ENCODE measurements at places on chromosomes 2 and 18. TPM values are rescaled to one million over a fixed set of nuclear protein-coding genes. Genes with fewer than 3 reads are reported as not detected.

DNA sequence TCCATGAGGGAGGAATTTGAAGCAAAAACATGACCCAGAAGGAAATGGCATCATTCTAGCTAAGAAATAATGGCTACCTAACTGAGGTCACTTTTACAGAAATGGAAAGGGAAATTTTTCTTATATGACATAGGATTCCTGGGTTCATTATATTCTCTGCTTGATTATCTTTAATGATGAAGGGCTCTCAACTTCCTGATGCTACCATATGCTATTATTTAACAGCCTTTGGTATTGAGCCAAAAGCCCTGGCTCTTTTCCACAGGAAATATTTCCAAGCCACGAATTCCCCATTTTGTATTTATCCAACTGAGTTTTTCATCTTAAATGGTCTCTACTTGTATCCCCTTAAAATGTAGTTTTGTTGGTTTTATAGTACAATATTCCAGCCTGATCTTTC lies 63.2 kb upstream of the NPAS2 start:
- no peak for DNase-seq

GRCh38 chr2:68658266-68658665 lies 14.9 kb downstream of the PROKR1 start:
- DNase-seq, result no peak

GRCh38 chr2:218733171-218734021 lies 22.8 kb downstream of the TTLL4 start:
- DNase-seq, result peak; percentile 34

- no peak for DNase-seq
These were observed 43.1 kb upstream of the CWC22 start for GRCh38 chr2:180050246-180050645.

- no peak for DNase-seq
These were observed 698.6 kb downstream of the DCC start for GRCh38 chr18:53038608-53039007.

- DNase-seq, result no peak
These were observed 190.7 kb downstream of the NOL4 start for GRCh38 chr18:34033968-34034367.

DNA sequence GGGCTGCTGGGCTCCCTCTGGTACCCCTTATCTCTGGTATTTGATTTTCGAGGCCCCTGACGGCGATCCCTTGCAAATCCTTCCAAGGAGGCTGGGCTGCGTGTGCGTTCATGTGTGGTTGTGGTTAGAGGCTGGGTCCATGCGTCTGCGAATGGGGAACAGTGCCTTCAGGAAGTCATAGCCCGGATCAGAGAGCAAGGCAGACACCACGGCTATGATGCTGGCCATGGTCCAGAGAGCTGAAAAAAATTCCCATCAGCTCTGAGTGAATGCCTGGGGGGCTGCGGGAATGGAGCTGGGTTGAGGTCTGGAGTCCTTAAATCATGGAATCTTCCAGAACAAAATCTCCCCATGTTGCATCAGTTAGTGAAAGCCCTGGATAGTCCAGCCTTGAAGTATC lies 145.5 kb downstream of the ACKR3 start:
- peak; percentile 53 for DNase-seq

GRCh38 chr2:218957671-218958070 lies 1.8 kb upstream of the CDK5R2 start:
- no peak for DNase-seq

DNA sequence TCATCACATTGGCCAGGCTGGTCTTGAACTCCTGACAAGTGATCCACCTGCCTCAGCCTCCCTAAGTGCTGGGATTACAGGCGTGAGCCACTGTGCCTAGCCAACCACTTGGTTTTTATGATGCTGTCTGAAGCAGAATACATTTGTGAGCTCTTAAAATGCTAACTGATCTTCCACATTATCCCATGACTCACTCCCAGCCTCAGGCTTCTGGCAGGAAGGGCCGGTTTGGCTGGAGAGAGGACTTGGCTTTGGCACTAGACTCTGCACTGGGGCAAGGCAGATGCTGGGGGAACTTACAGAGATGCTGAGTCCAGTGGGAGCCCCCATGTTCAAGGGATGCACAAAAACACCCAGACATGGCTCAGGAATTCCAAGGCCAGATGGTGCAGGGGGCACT lies 40.5 kb upstream of the SH3BP4 start:
- no peak for DNase-seq

DNA sequence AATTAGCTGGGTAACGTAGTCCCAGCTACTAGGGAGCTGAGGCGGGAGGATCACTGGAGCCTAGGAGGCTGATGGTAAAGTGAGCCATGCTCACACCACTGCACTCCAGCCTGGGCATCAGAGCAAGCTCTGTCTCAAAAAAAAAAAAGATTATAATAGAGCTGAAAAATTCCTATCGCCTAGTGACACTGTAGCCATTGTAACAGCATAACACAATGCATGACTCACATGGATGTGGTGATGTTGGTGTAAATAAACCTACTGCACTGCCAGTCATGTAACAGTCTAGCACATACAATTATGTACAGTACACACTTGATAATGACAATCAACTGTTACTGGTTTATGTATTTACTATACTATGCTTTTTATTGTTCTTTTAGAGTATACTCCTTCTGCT lies 39.6 kb downstream of the MGAT4A start:
- no peak for DNase-seq

GRCh38 chr2:9650119-9650821 lies 19.5 kb upstream of the YWHAQ start:
- no peak for DNase-seq

- no peak for DNase-seq
These were observed 6.3 kb upstream of the RPRD1A start for GRCh38 chr18:36073676-36074075.

DNA sequence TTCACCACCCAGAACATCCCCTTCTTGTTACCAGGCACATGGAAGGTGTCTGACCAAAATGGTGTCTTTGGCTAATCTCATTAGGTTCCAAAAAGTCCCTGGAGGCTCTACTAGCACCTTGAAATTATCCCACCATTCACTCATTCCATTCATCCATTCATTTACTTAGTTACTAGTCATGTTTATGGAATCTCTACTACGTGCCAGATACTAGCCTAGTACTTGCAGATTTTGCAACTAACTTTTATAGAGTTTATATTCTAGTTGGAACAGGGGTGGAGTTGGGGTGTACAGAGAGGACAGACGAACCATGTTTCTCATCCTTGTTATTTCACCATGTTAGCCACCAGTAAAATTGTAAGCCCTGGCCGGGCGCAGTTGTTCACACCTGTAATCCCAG lies 4.0 kb upstream of the NOP58 start:
- DNase-seq, result no peak

DNA sequence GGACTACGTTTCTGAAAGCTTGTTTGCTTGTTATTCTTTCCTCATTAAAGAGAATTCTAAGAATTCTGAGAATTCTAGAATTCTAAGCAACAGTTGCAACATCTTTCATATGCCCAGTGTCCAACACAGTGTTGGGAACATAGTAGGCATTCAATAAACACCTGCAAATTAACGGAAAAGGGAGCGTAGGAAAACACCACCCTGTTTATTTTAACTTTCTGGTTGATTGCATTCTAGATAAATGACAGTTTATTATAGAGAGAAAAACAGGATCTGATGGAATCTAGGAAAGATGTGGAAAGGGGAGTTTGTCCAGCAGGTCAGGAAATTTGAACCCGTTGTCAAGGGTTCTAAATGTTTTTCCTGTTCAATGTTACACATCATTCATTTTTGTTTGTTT lies 24.2 kb upstream of the EFEMP1 start:
- DNase-seq, result no peak

DNA sequence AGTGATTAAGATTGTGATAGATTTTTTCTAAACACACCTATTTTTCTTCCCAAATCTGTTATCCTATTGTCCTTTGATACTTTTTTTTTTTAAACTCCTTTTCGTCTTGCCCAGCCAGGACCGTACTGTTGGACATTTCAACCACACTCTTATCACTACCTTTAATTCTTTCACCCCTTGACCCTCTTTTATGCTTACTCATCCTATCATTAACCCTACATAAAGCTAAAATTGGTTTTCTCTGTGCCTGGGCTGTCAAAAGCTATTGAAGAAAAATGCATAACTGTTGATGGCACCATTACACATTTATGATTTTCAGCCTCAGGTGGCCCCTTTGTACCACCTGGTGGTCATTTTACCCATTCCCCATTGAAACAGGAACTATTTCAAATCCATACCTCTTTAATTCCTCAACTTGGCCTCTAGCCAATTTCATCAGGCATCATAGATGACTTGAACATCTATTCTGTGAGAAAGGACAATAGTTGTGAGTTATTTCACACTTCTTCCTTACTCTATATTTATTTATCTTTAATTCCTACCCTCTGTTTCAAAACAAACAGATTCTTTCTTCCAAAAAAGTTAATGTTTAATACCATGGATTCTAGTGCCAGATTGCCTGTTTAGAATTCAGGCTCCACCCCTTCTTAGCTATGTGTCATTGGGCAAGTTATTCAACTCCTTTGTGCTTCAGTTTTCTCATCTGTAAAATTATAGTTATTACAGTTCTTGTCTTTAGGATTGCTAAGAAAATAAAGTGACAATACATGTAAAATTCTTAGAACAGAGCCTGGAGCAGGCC lies 258.6 kb downstream of the CAMKMT start:
- no peak for DNase-seq

DNA sequence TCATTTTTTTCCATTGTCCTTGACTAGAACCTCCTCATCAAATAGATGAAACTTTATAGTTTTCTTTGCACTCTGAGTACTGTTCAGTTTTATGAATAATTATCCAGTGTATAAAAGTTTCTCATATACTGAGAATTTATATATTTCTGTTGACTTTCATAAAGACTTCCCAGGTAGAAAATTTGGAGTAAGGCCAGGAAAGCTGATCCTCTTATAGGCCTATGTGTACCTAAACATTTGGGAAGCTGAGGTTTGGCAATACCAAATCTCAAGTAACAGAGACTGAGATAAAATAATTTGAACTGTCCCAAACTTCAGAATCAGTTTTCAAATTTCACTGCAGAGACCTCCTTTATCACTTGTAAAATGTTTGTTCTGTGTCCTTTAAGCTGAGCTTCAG lies 43.4 kb downstream of the CCDC102B start:
- DNase-seq, result no peak

DNA sequence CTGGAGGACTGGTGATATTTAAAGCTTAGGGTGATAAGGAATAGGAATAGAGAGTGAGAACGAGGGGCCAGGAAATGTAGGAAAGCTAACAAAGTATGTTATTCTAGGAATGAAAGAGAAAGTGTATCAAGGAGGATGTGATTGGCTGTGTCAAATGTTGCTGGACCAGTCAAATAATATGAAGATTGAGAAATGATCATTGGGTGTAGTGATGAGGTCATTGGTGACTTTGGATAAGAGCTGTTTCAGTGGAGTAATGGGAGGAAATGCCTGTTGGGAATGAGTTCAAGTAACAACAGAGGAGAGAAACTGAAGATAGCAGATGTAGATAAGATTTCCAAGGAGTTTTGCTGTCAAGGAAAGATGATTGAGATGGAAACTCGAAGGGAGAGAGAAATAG lies 74.4 kb downstream of the UBE2E3 start:
- no peak for DNase-seq

- peak; percentile 26 for DNase-seq
These were observed 215.4 kb upstream of the HNRNPA3 start for GRCh38 chr2:176997074-176997791.

DNA sequence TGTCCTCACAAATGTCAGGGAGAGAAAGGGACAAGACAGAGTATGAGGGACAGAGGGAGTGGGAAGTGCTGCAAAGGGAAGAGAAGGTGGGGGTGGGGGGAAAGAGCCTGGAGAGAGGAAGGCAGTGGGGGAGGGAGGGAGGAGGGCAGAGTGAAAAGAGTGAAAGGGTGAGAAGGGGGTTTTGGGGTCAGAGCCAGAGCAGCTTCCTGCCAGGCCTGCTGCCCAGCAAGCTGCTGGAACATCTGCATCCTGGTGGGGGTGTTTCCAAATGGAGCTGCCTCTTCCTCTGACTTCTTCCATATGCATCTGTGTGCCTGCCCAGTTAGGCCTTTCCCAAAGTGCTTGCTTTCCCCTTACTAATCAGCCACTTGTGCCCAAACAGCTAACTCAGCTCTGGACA lies 94.3 kb upstream of the CELF4 start:
- DNase-seq, result peak; percentile 26

DNA sequence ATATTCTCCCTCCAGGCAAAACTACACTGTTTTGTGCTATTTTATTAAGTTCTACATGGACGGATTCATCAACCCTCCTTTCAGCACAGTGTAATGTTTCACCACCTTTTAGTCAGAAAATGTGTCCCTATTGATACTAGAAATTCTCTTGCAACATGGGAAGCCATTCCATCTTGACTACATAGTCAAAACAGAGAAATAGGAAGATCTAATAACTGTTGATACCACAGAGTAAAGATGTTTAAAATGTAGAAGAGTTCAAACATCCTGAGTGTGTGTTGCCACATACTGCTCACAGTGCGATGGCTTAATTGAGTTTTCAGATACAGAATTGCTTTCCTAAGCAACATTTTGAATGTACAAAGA lies 492.2 kb upstream of the RAB12 start:
- DNase-seq, result no peak

GRCh38 chr2:12318427-12319057 lies 398.2 kb upstream of the TRIB2 start:
- no peak for DNase-seq

DNA sequence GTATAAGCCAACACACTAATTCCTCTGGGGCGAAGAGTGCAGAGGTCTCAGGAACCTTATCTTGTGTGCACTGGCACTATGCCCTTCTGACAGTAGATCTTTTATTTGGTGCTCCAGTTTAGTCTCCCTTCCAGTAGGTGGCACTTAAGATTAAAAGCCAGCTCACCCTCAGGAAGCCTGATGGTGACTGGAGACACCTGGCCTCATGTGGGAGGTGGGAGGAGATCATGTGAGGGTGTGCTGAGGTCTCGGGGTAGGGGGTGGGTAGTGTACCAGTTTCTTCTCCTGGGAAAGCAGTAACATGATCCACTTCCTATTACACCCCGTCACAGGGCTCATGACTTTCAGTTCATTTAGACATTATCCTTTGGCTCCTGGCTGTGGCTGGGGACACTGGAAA lies 654.9 kb downstream of the ADCYAP1 start:
- DNase-seq, result peak; percentile 2

DNA sequence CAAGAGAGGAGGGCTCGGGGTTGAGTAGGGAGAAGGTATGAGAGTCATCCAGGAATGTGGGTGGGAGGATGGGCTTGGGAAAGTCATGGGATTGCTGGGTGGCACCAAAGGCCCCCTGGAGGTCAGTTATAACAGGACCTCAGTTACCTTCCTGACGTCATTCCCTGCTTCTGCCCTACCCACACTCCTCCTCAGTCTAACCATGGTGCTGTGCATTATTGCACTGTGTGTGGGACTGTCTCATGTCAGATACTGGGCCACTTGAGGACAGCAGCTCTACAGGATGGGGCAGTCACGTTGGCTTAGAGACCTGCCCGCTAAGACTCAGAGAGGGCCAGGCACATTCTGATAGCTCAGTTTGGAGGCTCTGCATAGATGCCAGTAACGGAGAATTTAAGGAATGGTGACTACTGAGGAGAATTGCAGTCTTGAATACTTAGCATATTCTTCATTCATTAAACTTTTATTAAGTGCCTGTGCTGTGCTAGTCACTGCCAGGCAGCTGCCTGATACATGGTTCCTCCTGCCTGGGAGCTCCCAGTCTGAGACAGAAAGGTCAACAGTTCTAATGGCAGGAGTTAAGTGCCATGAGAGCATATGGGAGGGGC lies 90.5 kb downstream of the LAMA3 start:
- DNase-seq, result no peak

The AP1S3 gene
- not detected for total RNA-seq

The PLEKHM3 gene
- total RNA-seq, result 35.1 TPM

The XDH gene
- total RNA-seq, result 40.8 TPM

The GPR155 gene
- total RNA-seq, result 43.1 TPM

The FBXO41 gene
- 4.0 TPM for total RNA-seq

The TSPYL6 gene
- total RNA-seq, result not detected

The CRYGD gene
- not detected for total RNA-seq

The RAB31 gene
- total RNA-seq, result 50.0 TPM

The UNC80 gene
- 1.0 TPM for total RNA-seq

The EFR3B gene
- 2.3 TPM for total RNA-seq

Data from stomach (tissue), 19 donors.